Thoracic aorta (tissue), 2 donors: ENCODE measurements at places on chromosomes 7 and 10.
A peak's percentile ranks its signal among the peaks of the same experiment; 100 is the strongest.

- H3K27ac ChIP-seq, result no peak overlapping the region
- H3K36me3 ChIP-seq, result no peaks in the 10 kb centered on the region
- no peaks in the 10 kb centered on the region for H3K27me3 ChIP-seq
Measured at GRCh38 chr7:77550586-77550985, 13.5 kb downstream of the PTPN12 start.

GRCh38 chr10:88512599-88512998 is 70.5 kb downstream of the RNLS start:
- no peaks in the 10 kb centered on the region for H3K36me3 ChIP-seq
- no peak overlapping the region for H3K27ac ChIP-seq
- no peak for DNase-seq
- no peaks in the 10 kb centered on the region for H3K27me3 ChIP-seq
- H3K4me3 ChIP-seq, result no peak overlapping the region

- no peaks in the 10 kb centered on the region for H3K27me3 ChIP-seq
- H3K27ac ChIP-seq, result peak within 1 kb of the TSS; percentile 46
- DNase-seq, result no peak
- H3K4me1 ChIP-seq, result peaks cover 5% of the 10 kb centered on the region
- peak within 1 kb of the TSS; percentile 80 for H3K4me3 ChIP-seq
- no peaks in the 10 kb centered on the region for H3K36me3 ChIP-seq
Measured at GRCh38 chr7:94907026-94907810, at the start of gene PPP1R9A. Gene PPP1R9A (plus strand): TSS chr7:94907594. CDS start chr7:94910114, 2,520 bp downstream.

- peaks cover 10% of the 10 kb centered on the region for H3K4me1 ChIP-seq
- no peaks in the 10 kb centered on the region for H3K27me3 ChIP-seq
- H3K36me3 ChIP-seq, result no peaks in the 10 kb centered on the region
Measured at GRCh38 chr7:83861-84632, 108.3 kb upstream of the FAM20C start.

DNA sequence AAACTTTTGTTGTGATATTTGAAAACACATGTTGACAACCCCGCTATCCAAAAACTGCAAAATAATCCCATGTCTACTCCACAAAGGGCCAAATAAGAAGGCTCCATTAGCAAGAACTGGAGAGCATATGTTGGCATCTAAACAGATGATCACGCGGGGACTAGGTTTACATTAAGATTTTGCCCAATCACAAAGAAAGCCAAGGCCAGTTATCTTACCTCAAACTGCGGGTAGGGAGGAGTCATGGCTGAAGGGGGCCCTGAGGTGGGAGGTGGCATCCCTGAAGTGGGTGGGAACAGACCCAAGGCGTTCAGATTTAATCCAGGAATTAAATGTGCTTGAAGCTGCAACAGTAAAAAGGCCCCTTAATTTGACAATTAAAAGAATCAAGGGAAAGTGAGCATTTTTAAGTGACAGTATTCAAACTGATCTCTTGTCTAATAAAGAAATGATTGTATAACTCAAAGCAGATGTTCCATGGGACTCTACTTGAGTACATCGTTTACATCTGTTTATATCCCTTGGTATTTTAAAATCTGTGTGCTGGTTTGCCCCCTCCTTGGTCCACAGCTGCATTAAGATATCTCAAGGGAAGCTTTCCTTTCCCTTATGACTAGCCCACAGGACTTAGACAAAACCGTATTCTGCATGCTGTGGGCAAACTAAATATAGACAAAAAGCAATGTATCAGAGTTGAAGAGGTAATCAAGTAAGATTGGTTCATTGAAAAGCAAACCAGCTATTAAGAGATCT is 42.9 kb downstream of the MALSU1 start:
- H3K4me3 ChIP-seq, result no peak overlapping the region
- H3K4me1 ChIP-seq, result no peaks in the 10 kb centered on the region
- H3K36me3 ChIP-seq, result no peaks in the 10 kb centered on the region
- no peaks in the 10 kb centered on the region for H3K27me3 ChIP-seq
- no peak for DNase-seq

GRCh38 chr7:96599288-96599936 is 110.2 kb downstream of the SEM1 start:
- H3K4me1 ChIP-seq, result no peaks in the 10 kb centered on the region
- H3K27ac ChIP-seq, result no peak overlapping the region
- no peaks in the 10 kb centered on the region for H3K36me3 ChIP-seq

DNA sequence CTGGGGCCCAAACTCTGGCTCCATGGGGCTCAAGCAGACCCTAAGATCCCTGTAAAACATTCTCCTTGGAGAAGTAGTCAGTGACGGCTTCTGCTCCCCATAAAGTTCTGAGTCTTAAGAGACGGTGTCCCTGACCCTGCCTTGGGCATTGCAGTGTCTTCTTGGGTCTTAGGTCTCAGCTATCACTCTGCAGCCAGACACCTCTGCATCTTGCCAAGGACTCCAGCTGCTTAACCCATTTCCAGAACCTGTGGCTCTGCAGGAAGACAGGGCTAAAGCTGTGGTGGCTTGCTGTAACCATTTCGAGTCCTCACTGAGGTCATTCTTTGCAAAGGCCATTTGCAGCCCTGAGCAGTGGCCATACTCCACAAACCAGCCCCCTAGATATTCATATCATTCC is 337.1 kb upstream of the ZMIZ1 start:
- H3K27ac ChIP-seq, result no peak overlapping the region
- H3K4me1 ChIP-seq, result no peaks in the 10 kb centered on the region
- no peak overlapping the region for H3K4me3 ChIP-seq
- DNase-seq, result no peak
- no peaks in the 10 kb centered on the region for H3K27me3 ChIP-seq

DNA sequence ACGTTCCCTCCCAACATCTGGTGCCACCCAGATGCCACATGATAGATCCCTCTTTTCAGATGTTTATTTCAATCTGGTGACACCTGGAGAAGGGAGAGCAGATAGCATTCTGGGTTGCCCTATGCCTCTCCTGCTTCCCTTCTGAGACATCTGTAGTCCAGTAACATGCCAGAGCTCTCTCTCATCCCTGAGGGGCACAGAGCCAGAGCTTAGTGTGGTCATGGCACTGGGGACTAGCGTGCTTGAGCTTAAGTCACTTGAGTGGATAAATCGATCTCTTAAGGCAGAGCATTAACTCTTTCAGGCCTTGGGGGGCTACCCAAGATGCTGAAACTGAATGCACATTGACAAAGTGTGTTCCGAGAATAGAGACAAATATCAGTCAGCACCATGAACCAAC is 47.9 kb downstream of the WNT2 start:
- no peaks in the 10 kb centered on the region for H3K27me3 ChIP-seq
- DNase-seq, result no peak
- no peak overlapping the region for H3K4me3 ChIP-seq
- H3K27ac ChIP-seq, result no peak overlapping the region
- no peaks in the 10 kb centered on the region for H3K4me1 ChIP-seq

- DNase-seq, result peak; percentile 51
- H3K27ac ChIP-seq, result peak overlapping the region; percentile 68
- no peak overlapping the region for H3K4me3 ChIP-seq
- H3K4me1 ChIP-seq, result peaks cover 50% of the 10 kb centered on the region
Measured at GRCh38 chr10:29957907-29958331, 101.5 kb downstream of the JCAD start.

GRCh38 chr7:90972906-90973550 is 291.2 kb upstream of the FZD1 start:
- no peak overlapping the region for H3K27ac ChIP-seq
- no peak overlapping the region for H3K4me3 ChIP-seq
- no peaks in the 10 kb centered on the region for H3K36me3 ChIP-seq
- H3K27me3 ChIP-seq, result no peaks in the 10 kb centered on the region
- no peaks in the 10 kb centered on the region for H3K4me1 ChIP-seq

DNA sequence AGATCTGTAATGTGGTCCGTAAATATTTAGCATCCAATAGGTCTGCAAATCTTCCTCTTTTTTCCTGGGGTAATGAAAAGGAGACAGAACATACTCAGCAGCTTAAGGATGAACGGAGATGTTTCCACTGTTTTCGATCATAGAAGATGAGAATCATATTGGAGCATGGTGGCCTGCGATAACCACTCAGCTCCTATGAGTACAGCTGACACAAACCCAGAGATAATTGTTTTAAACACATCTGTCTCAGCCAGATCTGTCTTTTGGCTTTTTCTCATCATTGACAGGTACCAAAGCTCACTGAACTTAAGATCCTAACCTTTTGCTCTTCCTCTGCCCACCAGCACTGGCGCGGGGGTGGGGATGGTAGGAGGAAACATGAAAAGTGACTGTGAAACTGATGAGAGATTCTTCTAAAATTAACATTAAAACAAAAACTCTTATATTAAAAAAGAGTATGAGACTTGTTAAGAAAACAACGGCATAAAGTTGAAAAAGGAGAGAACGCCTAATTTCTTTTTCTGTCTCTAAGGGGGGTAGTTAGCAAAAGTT is 71.0 kb downstream of the SVOPL start:
- no peaks in the 10 kb centered on the region for H3K36me3 ChIP-seq
- H3K4me3 ChIP-seq, result no peak overlapping the region
- no peak for DNase-seq
- H3K27ac ChIP-seq, result no peak overlapping the region
- no peaks in the 10 kb centered on the region for H3K27me3 ChIP-seq
- H3K4me1 ChIP-seq, result no peaks in the 10 kb centered on the region

- no peak for DNase-seq
- H3K27ac ChIP-seq, result peak overlapping the region; percentile 86
- no peaks in the 10 kb centered on the region for H3K27me3 ChIP-seq
- peaks cover 10% of the 10 kb centered on the region for H3K4me1 ChIP-seq
- H3K36me3 ChIP-seq, result no peaks in the 10 kb centered on the region
- H3K4me3 ChIP-seq, result no peak overlapping the region
Measured at GRCh38 chr7:16422917-16423316, 1.6 kb upstream of the CRPPA start.

GRCh38 chr10:118958984-118959925 is 70.3 kb upstream of the NANOS1 start:
- peaks cover 42% of the 10 kb centered on the region for H3K4me1 ChIP-seq
- no peak for DNase-seq
- no peaks in the 10 kb centered on the region for H3K36me3 ChIP-seq

- no peak overlapping the region for H3K27ac ChIP-seq
- no peaks in the 10 kb centered on the region for H3K4me1 ChIP-seq
- H3K36me3 ChIP-seq, result no peaks in the 10 kb centered on the region
- no peak for DNase-seq
- no peak overlapping the region for H3K4me3 ChIP-seq
- no peaks in the 10 kb centered on the region for H3K27me3 ChIP-seq
Measured at GRCh38 chr7:134639061-134639460, 7.6 kb upstream of the BPGM start.

DNA sequence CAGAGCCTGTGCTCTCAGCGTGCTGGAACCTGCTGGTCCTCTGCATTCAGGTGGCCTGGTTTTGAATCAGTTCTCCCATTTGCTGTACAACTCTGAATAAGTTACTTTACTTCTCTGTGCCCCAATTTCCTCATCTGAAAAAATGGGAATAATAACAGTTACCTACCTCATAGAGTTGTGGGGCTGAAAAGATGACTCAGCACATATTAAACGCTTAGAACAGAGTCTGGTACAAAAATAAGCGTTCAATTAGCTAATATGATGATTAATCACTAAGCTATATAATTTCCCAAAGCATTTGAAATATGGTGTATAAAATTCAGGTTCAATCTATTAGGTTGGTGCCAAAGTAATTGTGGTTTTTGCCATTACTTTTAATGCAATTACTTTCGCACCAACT is 259.1 kb downstream of the PRPF18 start:
- no peaks in the 10 kb centered on the region for H3K27me3 ChIP-seq
- no peak for DNase-seq
- peaks cover 3% of the 10 kb centered on the region for H3K4me1 ChIP-seq
- no peak overlapping the region for H3K4me3 ChIP-seq
- no peaks in the 10 kb centered on the region for H3K36me3 ChIP-seq

- no peak overlapping the region for H3K4me3 ChIP-seq
- H3K27ac ChIP-seq, result no peak overlapping the region
- peaks cover 12% of the 10 kb centered on the region for H3K4me1 ChIP-seq
- H3K36me3 ChIP-seq, result no peaks in the 10 kb centered on the region
- no peak for DNase-seq
- H3K27me3 ChIP-seq, result no peaks in the 10 kb centered on the region
Measured at GRCh38 chr7:28488061-28488791, 75.9 kb downstream of the CREB5 start.

GRCh38 chr10:51832652-51833383 is 133.4 kb upstream of the CSTF2T start:
- H3K27me3 ChIP-seq, result no peaks in the 10 kb centered on the region
- peak overlapping the region; percentile 43 for H3K27ac ChIP-seq
- H3K4me1 ChIP-seq, result peaks cover 3% of the 10 kb centered on the region
- H3K36me3 ChIP-seq, result no peaks in the 10 kb centered on the region
- DNase-seq, result no peak

DNA sequence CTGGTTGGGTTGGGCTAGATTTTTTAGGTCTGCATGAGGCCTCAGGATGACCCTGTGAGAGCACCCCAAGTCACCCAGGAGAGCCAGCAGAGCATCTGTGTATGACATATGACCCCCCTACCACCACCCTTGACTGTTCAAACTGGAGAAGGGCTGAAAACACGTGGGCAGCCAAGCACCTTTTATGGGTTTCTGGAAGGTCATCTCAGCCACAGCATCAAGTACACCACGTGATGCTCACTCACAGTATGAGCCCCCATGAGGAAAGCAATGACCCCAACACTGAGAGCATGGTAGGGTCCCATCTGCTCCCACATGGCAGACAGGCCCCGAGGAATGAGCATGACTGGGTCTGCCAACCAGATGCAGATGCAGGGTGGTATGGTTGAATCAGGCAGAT is 149.4 kb upstream of the GDF10 start:
- DNase-seq, result no peak
- H3K27me3 ChIP-seq, result no peaks in the 10 kb centered on the region
- no peaks in the 10 kb centered on the region for H3K4me1 ChIP-seq
- H3K27ac ChIP-seq, result no peak overlapping the region
- H3K36me3 ChIP-seq, result no peaks in the 10 kb centered on the region

- no peak overlapping the region for H3K4me3 ChIP-seq
- H3K27me3 ChIP-seq, result no peaks in the 10 kb centered on the region
Measured at GRCh38 chr10:111037858-111038257, 39.0 kb upstream of the ADRA2A start.

GRCh38 chr10:5888843-5889623 is 660 bp downstream of the ANKRD16 start:
- H3K4me3 ChIP-seq, result peak overlapping the region; percentile 94
- no peaks in the 10 kb centered on the region for H3K27me3 ChIP-seq
- peaks cover 42% of the 10 kb centered on the region for H3K4me1 ChIP-seq
- peaks cover 9% of the 10 kb centered on the region for H3K36me3 ChIP-seq
- H3K27ac ChIP-seq, result peak overlapping the region; percentile 72

DNA sequence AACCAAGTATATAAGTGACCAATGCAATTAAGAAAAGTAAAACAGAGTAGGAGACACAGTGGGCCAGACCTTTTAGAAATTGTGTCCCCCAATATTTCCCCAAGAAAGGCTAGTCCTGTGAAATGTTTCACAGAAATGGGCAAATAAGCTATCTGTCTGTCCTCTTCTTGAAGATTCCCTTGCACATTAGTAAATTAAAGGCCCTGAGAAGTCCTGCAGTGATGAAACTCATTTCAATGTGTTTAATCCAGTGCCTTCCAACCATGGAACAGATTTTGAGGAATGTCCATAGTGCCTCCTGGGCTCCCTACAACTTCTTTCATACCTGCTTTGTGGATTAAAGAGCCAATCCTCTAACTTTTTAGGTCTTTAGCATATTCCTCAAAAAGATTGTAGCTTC is 11.2 kb upstream of the EEPD1 start:
- H3K36me3 ChIP-seq, result no peaks in the 10 kb centered on the region
- DNase-seq, result no peak
- no peak overlapping the region for H3K27ac ChIP-seq
- H3K4me1 ChIP-seq, result no peaks in the 10 kb centered on the region

GRCh38 chr10:85080934-85081333 is 752.5 kb downstream of the CCSER2 start:
- no peaks in the 10 kb centered on the region for H3K27me3 ChIP-seq
- H3K36me3 ChIP-seq, result no peaks in the 10 kb centered on the region
- DNase-seq, result no peak
- H3K4me3 ChIP-seq, result no peak overlapping the region
- no peaks in the 10 kb centered on the region for H3K4me1 ChIP-seq

- DNase-seq, result no peak
- no peaks in the 10 kb centered on the region for H3K4me1 ChIP-seq
- H3K4me3 ChIP-seq, result no peak overlapping the region
- H3K27ac ChIP-seq, result no peak overlapping the region
Measured at GRCh38 chr10:84634636-84635035, 306.2 kb downstream of the CCSER2 start.
